ENCODE measurements at places on chromosomes 16 and 17. TPM values are rescaled to one million over a fixed set of nuclear protein-coding genes. Genes with fewer than 3 reads are reported as not detected.

DNA sequence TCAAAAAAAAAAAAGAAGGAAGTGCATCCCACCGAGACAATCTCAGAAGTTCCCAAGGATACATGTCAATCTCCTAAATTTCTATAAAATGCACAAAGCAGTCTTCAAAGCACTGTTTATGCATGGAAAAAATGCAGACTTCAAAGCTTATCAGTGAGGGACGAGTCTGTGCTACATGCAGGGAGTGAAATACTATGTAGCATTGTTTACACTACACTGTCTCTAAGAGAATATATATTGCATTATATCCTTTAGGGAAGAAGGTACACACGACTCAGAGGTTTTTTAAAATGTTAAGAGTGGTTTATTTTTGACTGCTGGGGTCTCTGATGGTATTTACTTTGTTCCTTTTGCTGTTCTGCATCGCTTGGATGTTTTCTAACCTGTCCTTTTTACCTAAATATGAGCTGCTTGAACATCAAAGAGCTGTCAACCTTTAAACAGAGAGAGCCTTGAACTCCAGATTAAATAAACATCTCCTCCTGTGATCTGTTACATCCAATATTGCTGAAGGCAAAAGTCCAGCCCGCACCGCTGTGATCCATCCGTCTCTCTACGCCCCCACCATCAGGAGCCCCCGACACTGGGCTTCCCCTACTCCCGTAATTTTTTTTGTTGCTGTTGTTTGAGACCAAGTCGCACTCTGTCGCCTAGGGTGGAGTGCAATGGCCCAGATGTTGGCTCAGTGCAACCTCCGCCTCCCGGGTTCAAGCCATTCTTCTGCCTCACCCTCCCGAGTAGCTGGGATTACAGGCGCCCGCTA lies 1.4 kb downstream of the FBXO31 start:
- H3K4me1 ChIP-seq = peaks cover 28% of the 10 kb centered on the region
- H3K27me3 ChIP-seq = no peaks in the 10 kb centered on the region
- DNase-seq = no peak
- no peaks in the 10 kb centered on the region for H3K36me3 ChIP-seq
- peak overlapping the region; percentile 88 for H3K4me3 ChIP-seq
- H3K27ac ChIP-seq = no peak overlapping the region

DNA sequence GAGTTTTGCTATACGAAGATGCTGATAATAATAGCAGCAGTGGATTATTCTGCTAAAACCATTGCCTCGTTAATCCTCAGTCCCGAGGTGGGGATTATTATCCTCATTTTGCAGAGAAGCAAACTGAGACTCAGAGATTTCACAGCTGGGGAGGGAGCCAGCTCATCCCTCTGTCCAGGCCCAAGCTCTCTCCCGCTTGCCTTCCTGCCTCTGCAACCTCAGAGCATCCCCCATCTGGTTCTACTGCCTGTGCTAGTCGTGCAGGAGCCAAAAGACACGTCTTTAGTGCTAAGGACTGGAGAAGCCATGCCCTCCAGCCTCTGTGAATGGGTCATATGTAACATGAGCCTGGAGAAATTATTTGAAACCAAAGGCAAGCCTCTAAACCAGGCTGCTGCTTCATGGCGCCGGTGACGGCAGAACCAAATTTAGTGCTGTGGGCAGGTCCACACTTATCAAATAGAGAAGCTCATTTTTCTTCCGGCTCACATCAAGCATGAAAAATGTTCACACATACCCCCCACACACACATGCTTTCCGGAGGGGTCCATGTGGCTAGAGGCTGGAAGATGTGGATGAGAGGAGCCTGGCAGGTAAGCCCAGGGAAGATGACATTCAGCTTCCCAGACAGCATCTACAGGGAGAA lies 13.5 kb downstream of the MAPT start:
- H3K27me3 ChIP-seq = peaks cover 84% of the 10 kb centered on the region
- no peak overlapping the region for H3K4me3 ChIP-seq
- H3K36me3 ChIP-seq = no peaks in the 10 kb centered on the region
- H3K4me1 ChIP-seq = no peaks in the 10 kb centered on the region
- DNase-seq = no peak

- peaks cover 32% of the 10 kb centered on the region for H3K4me1 ChIP-seq
- H3K36me3 ChIP-seq = no peaks in the 10 kb centered on the region
- no peaks in the 10 kb centered on the region for H3K27me3 ChIP-seq
- DNase-seq = peak; percentile 48
Observed at GRCh38 chr17:41618341-41619035, 5.9 kb downstream of the KRT17 start.

DNA sequence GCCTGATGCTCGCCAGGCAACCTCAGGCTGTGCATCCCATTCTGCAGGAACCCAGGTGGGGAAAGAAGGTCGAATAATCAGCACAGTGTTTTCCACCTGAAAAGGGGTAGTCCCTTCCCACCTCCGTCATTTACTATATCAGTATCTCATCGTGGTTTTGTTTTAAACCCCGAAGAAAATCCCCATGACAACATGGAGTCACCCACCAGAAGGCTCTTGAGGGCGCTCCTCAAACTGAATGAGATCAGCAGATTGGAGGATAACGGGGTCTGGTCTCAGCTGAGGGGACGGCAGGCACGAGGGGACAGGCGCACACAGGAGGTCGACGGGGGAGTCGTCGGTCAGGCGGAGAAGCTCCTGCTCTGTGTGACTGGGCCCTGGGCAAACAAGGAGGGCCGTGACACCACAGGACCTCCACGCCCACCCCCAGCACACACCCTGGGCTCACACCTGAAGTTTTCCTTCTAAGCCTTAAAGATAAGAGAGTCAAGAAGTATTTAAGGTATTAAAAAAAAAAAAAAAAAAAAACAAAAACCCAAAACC lies 44.2 kb downstream of the MARF1 start:
- H3K4me1 ChIP-seq = no peaks in the 10 kb centered on the region
- no peak overlapping the region for H3K4me3 ChIP-seq
- no peak for DNase-seq
- no peak overlapping the region for H3K27ac ChIP-seq

GRCh38 chr17:22692066-22692805 lies 999.9 kb downstream of the KCNJ18 start:
- no peak for DNase-seq
- H3K27ac ChIP-seq = no peak overlapping the region
- peaks cover 16% of the 10 kb centered on the region for H3K27me3 ChIP-seq
- H3K36me3 ChIP-seq = no peaks in the 10 kb centered on the region
- no peaks in the 10 kb centered on the region for H3K4me1 ChIP-seq

ODAD4 gene
- 4.0 TPM for total RNA-seq

KRTAP9-4 gene
- total RNA-seq = not detected

FOXC2 gene
- total RNA-seq = not detected

DNA sequence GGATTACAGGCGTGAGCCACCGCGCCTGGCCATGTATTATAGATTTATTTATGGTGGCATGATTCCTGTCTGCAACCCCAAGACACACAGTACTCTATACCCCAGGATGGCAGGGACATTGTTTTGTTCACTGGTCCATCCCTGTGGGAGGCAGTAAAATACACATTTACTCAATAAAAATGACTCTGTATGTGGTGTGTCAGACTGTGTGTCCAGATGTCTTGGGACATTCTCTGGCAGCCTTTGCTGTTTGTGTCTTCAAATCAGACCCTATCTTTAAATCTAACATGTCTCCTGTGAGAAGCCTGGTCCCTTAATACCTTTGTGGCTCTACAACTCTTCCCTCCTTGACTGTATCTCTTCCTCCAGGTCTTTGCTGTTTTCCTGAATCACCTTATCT lies 1.7 kb upstream of the COASY start:
- no peak overlapping the region for H3K27ac ChIP-seq
- no peak overlapping the region for H3K4me3 ChIP-seq
- H3K4me1 ChIP-seq = peaks cover 22% of the 10 kb centered on the region
- H3K36me3 ChIP-seq = peaks cover 7% of the 10 kb centered on the region
- no peaks in the 10 kb centered on the region for H3K27me3 ChIP-seq
- no peak for DNase-seq

GRCh38 chr17:75688209-75688825 lies 21.2 kb downstream of the SAP30BP start:
- peak overlapping the region; percentile 84 for H3K27ac ChIP-seq
- H3K4me3 ChIP-seq = no peak overlapping the region
- H3K4me1 ChIP-seq = peaks cover 75% of the 10 kb centered on the region
- peaks cover 14% of the 10 kb centered on the region for H3K36me3 ChIP-seq
- DNase-seq = peak; percentile 69

DNA sequence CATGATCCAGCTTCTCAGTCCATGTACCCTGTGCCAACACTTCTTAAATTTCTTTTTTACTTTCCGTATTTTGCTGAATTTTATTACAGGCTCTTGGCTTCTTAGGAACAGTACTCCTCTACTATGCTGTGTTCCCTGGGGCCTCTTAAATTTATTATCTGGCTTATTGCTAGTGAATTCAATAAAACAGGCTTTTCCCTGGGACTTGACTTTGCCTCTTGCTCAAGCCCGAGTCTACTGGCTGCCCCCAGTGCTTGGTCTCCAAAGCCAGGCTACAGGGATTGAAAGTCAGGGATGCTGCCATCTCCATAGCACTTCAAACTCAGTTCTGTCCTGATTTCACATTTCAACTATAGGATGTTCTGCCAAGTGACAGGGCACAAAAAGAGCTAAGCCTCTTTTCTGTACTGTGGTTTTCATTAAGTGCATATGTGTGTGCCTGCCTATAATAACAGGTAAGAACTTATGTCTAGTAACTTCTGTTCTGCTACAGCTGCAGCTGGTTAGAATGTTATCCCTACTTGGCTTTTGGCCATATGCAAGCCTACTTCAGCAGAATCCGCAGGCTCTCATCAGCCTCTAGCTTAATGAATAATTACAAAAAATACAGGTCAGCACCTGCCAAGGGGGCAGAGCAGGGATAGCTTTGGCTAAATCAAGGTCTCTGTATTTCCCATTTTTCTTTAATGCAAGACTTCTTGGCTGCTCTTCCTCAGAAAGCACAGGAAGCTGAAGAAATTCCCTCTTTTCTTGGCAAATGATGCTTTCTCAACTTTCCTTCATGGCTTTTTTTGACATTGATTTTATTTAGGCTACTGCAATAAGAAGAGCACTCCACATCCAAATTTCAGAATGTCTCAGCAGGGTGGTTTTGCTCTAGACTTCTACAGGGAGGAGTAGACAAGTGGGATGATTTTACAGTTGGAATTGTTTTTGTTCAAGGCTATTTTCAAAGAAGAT lies 8.2 kb downstream of the FAM20A start:
- no peak for DNase-seq
- no peaks in the 10 kb centered on the region for H3K4me1 ChIP-seq
- H3K27me3 ChIP-seq = no peaks in the 10 kb centered on the region
- H3K36me3 ChIP-seq = no peaks in the 10 kb centered on the region
- H3K27ac ChIP-seq = no peak overlapping the region

GRCh38 chr16:87782033-87782432 lies 16.2 kb upstream of the KLHDC4 start:
- no peaks in the 10 kb centered on the region for H3K27me3 ChIP-seq
- peaks cover 19% of the 10 kb centered on the region for H3K4me1 ChIP-seq
- H3K4me3 ChIP-seq = no peak overlapping the region
- no peak for DNase-seq
- no peaks in the 10 kb centered on the region for H3K36me3 ChIP-seq

DNA sequence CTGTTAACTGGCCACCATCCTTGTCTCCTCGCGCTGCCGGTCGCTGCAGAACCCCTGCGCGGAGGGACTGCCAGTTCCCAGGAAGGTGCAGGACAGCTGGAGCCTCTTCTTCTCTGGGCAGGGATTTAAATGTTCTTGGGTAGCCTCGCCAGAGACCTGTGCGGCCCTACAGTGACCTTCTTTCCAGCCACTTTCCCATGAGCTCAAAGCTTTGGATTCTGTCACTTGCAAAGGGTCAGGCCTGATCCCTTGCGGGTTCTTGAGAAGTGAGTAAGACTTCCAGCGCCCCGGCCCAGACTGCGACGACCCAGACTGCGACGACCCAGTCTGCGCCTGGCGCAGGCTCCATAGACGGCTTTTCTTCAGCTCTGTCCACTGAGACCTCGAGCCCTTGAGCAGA lies 1.4 kb upstream of the SLFN5 start:
- H3K36me3 ChIP-seq = no peaks in the 10 kb centered on the region
- H3K4me3 ChIP-seq = peak overlapping the region; percentile 86
- peaks cover 29% of the 10 kb centered on the region for H3K4me1 ChIP-seq
- no peak for DNase-seq
- H3K27me3 ChIP-seq = peaks cover 4% of the 10 kb centered on the region
- peak overlapping the region; percentile 99 for H3K27ac ChIP-seq

ZPBP2 gene
- total RNA-seq = not detected

COPRS gene
- total RNA-seq = 48.3 TPM

- DNase-seq = no peak
- no peaks in the 10 kb centered on the region for H3K36me3 ChIP-seq
- no peak overlapping the region for H3K4me3 ChIP-seq
- no peaks in the 10 kb centered on the region for H3K27me3 ChIP-seq
- no peak overlapping the region for H3K27ac ChIP-seq
Observed at GRCh38 chr17:72306037-72306436, 185.2 kb downstream of the SOX9 start.

DNA sequence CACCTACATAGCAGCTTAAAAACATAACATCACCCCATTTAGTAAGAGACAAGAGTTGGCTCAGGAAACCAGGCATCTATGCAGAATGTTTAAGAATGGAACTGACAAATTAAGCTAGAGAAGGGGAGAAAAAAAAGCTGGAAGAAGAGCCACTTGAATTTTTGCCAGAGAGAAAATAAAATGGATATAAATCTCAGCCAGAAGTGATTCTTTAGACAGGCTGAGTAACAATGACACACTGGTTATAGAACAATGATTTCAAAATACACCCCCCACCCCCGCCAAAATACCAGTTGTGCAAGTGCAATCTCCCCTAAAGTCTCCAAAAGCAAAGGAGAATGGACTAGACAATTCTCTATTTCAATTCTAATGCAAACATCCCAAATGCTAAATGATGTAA lies 22.4 kb downstream of the LSM12 start:
- H3K4me3 ChIP-seq = no peak overlapping the region
- H3K27me3 ChIP-seq = no peaks in the 10 kb centered on the region
- H3K27ac ChIP-seq = no peak overlapping the region
- no peaks in the 10 kb centered on the region for H3K4me1 ChIP-seq

SCGB1C2 gene
- total RNA-seq = not detected

- no peaks in the 10 kb centered on the region for H3K27me3 ChIP-seq
- peaks cover 14% of the 10 kb centered on the region for H3K36me3 ChIP-seq
- H3K4me1 ChIP-seq = 0 out of 2 replicates have a peak, but pooled peaks cover 11% of the 10 kb centered on the region
- no peak for DNase-seq
Observed at GRCh38 chr17:46175891-46176290, 17.3 kb downstream of the KANSL1 start.

- no peak for DNase-seq
- H3K4me1 ChIP-seq = no peaks in the 10 kb centered on the region
- no peaks in the 10 kb centered on the region for H3K36me3 ChIP-seq
- H3K27me3 ChIP-seq = no peaks in the 10 kb centered on the region
- no peak overlapping the region for H3K4me3 ChIP-seq
- H3K27ac ChIP-seq = no peak overlapping the region
Observed at GRCh38 chr16:52069866-52070265, 477.1 kb downstream of the TOX3 start.

- H3K27ac ChIP-seq = peak overlapping the region; percentile 66
- H3K36me3 ChIP-seq = no peaks in the 10 kb centered on the region
- peaks cover 39% of the 10 kb centered on the region for H3K4me1 ChIP-seq
- peak overlapping the region; percentile 67 for H3K4me3 ChIP-seq
- no peak for DNase-seq
Observed at GRCh38 chr16:67184453-67184994, 761 bp upstream of the MATCAP1 start.

SLC5A10 gene
- 0.17 TPM for total RNA-seq
